Kidney glomerular epithelial cell (primary cell): ENCODE measurements at places on chromosomes 16 and 17.

GRCh38 chr16:4433228-4433627 is 7.6 kb downstream of the DNAJA3 start:
- DNase-seq, result no peak

- DNase-seq, result peak; percentile 19
Measured at GRCh38 chr17:81471818-81472456, 40.7 kb downstream of the ACTG1 start.

- peak; percentile 58 for DNase-seq
Measured at GRCh38 chr16:8660841-8661301, 13.5 kb upstream of the ABAT start.

- DNase-seq, result no peak
Measured at GRCh38 chr16:68009157-68009735, 6.5 kb downstream of the DPEP2NB start.

DNA sequence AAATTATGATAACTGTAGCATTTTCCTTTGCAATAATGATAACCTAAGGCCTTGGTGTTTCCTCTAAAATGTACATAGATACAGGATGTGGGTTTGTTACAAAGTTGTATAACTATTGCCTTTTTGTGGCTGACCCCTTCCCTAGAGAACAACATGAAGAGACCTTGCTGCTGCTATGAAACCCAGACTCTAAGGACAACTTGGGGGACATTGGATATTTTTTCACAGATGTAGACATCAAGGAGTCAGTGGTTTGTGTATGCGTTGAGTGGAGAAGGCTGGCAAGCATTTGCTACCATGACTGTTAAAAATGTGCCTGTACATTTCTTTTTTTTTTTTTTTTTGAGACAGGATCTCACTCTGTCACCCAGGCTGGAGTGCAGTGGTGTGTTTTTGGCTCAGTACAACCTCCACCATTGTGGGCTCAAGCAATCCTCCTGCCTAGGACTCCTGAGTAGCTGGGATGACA is 12.3 kb downstream of the HMOX2 start:
- DNase-seq, result no peak

DNA sequence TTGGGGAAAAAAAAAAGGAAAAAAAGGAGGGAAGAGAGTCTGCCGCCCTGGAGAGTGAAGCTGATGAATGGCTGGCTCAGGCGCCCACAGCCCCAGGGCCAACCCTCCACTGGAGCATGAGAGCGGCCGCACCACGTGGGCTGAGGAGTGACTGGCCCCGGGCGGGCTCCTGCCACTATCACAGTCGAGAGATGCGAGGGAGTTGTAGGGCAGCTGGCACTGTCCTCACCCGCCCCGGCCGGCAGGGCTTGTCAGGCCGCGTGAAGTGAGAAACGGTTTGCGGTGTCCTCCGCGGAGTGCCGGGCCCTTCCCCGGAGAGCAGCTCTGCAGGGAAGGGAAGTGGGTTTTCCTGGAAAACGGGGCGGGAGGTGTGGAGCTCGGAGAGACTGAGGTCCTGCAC is 45.9 kb downstream of the JPH3 start:
- DNase-seq, result no peak

DNA sequence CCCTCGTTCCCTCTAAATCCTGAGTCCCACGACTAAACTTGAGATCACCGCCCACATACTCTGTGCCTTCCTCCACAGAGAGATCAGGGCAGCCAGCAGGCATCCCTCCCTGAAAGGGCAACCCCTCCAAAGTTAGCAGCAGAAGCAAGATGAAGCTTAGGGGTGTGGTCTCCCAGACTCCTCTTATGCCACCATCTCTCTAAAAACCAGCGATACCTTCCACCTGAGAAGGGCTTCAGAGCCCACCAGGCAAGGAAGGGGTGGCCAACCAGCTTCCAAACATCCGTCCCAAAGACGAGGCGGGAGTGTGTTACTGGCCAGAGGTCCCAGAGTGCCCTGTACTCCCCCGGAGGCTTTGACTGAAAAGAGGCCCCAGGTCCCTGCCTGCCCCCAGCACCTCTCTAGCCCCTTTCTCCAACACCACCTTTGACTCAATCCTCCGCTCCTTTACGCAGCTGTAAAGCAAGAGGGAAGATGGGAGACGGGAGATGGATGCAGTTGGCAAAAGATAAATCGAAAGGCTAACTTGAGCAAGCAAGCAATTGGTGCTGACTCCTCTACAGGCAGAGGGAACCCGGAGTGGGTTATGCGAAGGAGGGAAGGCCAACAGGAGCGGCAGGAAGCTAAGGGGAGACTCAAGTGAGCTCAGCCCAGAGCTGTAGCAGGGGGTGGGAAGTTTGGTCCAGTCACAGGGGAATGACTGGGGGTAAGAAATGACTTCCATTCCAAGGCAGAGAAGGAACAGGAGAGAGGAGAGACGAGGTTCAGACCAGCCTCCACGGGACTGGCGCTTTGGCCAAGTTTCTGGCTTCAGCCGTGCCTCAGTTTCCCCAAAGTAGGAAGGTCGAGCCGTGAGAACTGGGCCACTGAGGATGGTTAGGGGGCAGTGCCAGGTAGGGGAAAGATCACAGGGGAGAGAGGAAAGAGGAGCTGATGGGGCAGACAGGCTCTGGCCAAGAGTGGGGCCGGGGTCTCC is 1.0 kb downstream of the ST3GAL2 start:
- peak; percentile 32 for DNase-seq

- DNase-seq, result no peak
Measured at GRCh38 chr16:11271610-11272009, 1.8 kb downstream of the PRM3 start.

GRCh38 chr17:58410714-58411407 is 6.5 kb downstream of the RNF43 start:
- no peak for DNase-seq

GRCh38 chr17:62859146-62859545 is 51.0 kb upstream of the MARCHF10 start:
- no peak for DNase-seq

GRCh38 chr17:35018814-35019213 is 38.5 kb downstream of the LIG3 start:
- DNase-seq, result no peak

- DNase-seq, result no peak
Measured at GRCh38 chr17:48282303-48282702, 147.7 kb downstream of the SKAP1 start.

- DNase-seq, result peak; percentile 45
Measured at GRCh38 chr16:11100239-11100750, 155.7 kb downstream of the SOCS1 start.

DNA sequence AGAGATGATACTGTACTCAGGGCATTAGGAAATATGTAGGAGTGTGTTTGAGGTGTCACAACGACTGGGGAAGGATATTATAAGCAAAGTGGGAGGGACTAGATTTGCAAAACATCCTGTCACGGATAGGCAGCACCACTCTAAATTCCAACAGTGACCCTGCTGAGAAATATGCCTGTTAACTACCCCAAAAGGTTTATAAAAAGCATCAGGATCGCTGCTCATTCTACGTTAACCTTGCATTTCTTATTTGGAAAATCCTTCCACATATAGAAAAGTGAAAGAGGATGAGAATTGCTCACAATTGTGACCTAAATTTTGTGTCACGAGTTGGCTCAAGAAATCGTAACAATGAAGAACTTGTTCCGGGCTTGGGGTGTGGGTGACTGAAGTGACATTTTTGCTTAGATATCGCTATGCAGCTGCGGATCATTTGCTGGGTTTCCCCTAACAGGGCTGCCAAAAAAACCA is 51.6 kb downstream of the N4BP1 start:
- no peak for DNase-seq

GRCh38 chr16:55176901-55177300 is 147.1 kb upstream of the IRX6 start:
- DNase-seq, result no peak

- DNase-seq, result no peak
Measured at GRCh38 chr17:8438441-8438840, 2.8 kb downstream of the NDEL1 start.

GRCh38 chr16:65819136-65819898 is 547.2 kb upstream of the CDH5 start:
- DNase-seq, result no peak

- no peak for DNase-seq
Measured at GRCh38 chr16:71264299-71264698, 24.9 kb downstream of the CMTR2 start.

DNA sequence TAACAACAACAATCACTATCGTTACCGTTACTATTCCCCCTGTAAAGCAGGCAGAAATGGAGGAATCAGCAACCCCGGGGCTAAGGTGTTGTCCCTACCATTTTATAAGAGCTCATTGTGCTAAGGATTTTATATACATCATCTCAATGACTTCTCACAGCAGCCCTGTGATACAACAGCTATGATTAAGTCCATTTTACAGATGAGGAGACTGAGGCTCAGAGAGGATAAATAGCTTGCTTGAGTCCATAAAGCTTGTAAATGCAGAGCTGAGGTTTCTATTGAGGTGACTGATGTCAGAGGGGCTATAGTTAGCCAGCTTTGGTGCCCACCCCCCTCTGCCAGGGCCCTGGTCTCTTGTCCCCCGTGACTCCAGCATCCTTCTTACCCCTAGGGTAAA is 16.7 kb upstream of the PDK2 start:
- no peak for DNase-seq

DNA sequence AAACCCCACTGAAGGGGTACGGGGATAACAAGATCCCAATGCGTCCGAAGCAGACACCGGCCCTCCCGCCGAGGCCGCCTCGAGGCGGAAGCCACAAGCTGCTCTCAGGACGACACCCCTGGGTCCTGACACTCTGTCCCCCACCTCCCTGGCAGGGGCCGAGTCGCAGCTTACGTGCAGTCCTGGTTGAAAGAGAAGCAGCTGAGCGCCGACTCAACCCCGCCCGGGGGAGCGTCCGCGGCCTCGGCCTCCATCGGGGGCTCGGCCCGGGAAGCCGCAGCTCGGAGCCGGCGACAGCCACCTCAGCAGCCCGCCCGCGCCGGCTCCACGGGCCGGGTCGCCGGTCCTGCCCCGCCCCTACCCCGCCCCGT is at the start of gene WIPI1:
Gene WIPI1, minus strand, starts transcription at position 329 of the 371 bp plus-strand sequence. Its CDS starts 75 bp downstream, at position 254.
- no peak for DNase-seq

DNA sequence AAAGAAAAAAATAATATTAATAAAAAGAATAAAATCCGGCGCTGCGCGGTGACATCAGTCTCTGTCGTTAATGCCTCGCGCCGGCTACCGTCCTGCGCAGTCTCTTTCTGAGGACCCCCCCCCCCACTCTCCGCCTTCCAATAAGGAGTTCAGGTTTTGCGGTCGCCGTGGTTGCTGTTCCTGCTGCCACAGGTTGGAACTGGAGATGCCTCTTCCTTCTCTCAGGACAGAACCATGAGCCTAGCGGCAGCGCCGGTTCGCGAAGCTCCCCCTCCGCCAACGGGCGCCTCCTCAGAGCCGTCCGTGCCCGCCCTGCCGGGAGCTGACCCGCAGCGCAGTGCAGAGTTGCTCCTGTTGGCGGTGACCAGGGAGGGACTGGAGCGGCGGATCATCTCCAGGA is 2093.4 kb downstream of the TP53TG3F start:
- DNase-seq, result no peak

DNA sequence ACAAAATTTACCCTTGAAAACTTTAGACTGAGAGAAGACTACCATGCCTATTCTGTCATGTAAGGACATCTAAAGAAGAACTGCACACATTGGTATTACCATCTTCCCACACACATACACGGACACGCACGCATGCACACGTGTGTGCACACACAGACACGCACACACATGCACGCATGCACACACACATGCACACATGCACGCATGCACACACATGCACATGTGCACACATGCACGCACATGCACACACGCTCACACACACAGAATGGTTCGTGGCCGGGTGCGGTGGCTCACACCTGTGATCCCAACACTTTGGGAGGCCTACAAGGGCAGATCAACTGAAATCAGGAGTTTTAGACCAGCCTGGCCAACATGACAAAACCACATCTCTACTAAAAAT is 296.9 kb upstream of the HSBP1 start:
- no peak for DNase-seq

DNA sequence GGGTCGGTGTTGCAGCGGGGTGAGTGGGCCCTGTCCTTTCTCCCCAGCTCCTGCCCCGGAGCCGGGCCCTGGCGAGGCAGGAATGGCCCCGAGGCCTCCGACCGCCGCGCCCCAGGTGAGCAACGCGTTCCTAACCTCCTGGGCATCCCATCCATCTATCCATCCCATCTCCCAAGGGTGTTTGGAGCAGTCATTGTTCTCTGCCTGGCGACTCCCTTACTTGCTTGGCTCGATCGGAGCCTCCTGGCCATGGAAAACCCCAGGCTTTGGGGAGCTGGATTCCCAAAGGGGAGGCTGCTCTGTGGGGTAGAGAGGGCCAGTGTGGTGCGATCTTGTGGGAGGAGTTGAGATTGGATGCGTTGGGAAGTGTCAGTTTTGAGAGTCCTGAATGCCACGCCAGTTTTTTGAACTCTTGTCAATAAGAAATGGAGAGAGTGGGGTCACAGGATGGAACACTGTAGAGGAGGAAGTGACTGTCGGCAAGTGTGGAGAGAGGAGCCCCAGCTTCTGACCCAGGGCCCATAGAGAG is 684 bp downstream of the ZFP90 start:
- no peak for DNase-seq

GRCh38 chr16:48622456-48623303 is 12.7 kb upstream of the N4BP1 start:
- no peak for DNase-seq

DNA sequence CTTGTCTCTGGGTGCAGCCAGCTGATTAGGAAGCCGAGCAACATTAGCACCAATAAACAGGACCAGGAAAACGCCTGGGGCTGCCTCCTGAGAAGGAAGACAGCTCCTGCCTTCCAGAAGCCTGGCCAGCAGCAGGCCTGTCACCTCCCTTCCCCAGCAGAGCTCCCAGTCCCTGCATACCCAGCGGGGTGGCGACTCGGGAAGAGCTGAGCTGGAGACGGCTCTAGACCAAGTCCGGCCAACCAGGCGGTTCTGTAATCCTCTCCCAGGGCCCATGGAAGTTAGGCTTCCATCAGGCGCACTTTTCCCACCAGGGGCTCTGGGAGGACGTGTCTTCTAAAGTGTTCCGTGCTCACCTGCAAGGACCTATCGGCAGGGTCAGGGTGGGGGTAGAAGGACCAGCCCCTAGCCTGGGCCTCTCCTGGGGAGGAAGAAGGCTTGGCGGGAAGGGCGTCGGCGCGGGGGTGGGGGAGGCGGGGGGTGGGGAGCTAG is 12.0 kb upstream of the CLUH start:
- DNase-seq, result no peak

GRCh38 chr16:68229431-68230175 is 6.3 kb downstream of the ESRP2 start:
- DNase-seq, result peak; percentile 37

GRCh38 chr17:15184872-15185624 is 80.1 kb downstream of the PMP22 start:
- no peak for DNase-seq

- no peak for DNase-seq
Measured at GRCh38 chr16:62392698-62393097, 356.5 kb upstream of the CDH8 start.

GRCh38 chr17:80783971-80784370 is 207.7 kb upstream of the CHMP6 start:
- no peak for DNase-seq

GRCh38 chr17:77848257-77848656 is 110.2 kb upstream of the TNRC6C start:
- no peak for DNase-seq

GRCh38 chr17:8074554-8074953 is 13.0 kb downstream of the ALOX12B start:
- DNase-seq, result no peak

GRCh38 chr17:77581480-77581879 is 377.0 kb upstream of the TNRC6C start:
- no peak for DNase-seq
